ENCODE measurements at places on chromosomes 3 and 15.

GRCh38 chr3:136166507-136166906, 29.6 kb downstream of the MSL2 start:
- no peak for DNase-seq

GRCh38 chr15:42065033-42065432, 29.3 kb downstream of the PLA2G4D start:
- peak; percentile 21 for DNase-seq

DNA sequence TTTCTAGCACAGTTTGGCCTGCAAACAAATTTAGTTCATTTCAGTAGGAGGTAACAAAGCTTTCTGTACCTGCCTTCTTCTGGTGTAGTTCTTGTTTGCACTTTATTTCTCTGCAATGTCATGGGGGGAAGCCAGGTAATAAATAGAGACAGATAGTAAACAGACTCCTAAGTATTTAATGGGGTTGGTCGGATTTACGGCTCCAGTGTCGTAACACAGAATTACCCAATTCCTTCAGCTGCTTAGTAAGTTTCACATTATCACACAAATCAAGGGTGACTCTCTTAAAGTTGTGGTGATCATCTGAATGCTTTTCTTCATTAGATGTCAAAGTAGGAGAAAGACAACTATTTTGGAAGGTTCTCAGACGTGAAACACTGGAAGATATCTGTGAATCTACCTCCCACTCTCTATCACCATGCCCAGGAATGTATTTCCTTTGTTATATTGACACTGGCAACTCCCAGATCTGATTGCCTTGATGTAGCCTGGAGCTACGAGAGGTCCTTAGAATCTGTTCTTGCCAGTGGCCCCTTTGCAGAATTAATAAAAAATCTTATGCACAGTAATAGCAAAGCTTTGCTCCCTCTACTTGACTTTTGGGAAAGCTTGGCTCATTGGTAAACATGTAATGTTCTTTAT, 25.0 kb upstream of the TMC3 start:
- no peak for DNase-seq

- no peak for DNase-seq
Observed at GRCh38 chr3:77780278-77780996, 740.5 kb downstream of the ROBO2 start.

DNA sequence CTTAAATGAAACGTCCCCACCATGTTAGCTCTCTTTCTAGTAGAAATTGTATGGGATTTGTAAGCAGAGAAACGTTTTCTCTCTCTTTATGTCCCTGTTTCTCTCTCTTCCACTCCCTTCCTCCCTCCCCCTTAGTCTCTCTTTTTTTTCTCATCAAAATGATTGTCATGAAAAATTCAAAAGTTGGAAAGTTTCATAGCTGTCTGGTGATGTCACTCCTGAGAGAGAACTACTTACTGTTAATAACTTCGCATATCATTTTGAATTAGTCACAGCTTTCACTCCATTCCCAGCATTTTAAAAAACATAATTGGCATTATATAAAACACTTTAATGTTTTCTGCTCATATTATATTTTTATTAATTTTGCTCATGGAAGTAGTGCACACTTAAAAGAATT, 331.1 kb downstream of the C3orf38 start:
- no peak for DNase-seq

- no peak for DNase-seq
Observed at GRCh38 chr3:143875546-143875945, 27.3 kb upstream of the SLC9A9 start.

DNA sequence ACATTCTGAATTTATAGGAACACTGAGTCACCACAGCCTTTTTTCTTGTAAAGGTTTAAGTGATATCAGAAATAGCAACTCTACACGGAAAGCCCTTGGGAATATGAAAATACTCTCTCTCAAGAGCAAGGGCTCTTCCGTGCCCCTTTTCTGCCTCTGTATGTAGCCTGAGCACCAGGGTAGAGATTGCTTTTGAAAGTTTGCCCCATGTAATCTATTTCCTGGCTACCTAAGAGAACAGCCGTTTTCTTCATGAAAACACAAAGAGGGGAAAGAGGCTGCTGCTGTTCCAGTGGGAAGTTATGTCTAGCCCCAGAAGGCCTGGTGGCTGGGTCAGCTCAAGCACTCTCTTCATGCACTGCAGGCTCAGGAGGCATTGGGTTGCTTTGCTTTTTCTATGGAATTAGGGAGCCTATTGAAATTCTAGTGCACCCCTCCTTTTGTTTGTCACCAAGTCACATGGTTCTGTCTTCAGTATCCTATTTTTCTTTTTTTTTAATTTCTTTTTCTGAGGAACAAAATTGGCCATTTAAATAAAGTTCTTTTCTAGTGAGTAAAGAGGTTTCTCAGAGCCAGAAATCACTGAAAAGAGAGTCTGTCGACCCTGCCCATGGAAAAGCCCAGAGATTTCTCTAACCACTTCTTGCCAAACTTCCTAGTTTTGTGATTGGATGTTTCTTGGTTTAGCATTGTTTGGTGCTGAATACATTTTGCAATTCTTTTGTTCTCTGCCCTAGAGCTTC, 39.5 kb downstream of the TIGIT start:
- no peak for DNase-seq

DNA sequence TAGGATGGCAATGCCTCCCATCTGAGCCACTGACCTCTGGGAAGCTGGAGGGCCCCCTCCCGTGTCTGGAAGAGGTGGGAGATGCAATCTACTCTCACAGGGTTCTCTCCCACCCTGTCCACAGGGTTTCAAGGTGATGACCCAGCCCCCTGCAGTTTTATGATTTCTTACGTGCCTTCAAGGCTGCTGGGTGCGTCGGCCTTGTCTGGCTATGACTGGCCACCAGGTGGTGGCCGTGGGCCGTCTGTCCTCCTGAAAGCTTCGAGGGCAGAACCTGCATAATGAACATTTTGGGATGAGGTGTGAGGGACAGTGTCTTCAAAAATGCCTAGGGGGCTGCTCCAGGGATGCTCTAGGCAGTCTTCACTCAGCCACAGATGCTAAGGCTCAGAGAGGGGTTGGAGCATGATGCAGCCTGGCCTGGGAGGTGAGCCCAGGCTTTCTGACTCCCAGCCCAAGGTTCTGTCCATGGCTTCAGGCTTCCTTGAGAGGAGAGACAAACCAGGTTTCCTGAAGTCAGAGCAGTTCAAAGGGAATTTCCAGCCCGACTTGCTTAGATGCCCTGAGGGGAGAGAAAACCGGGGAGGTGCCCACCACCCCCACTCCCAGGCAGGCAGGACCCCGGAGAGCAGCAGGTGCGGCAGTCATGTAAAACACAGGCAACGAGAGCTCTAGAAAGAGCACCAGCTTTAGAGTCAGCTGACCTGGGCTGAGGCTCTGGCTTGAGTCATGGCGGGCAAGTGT, 18.7 kb downstream of the ISG20 start:
- peak; percentile 29 for DNase-seq

DNA sequence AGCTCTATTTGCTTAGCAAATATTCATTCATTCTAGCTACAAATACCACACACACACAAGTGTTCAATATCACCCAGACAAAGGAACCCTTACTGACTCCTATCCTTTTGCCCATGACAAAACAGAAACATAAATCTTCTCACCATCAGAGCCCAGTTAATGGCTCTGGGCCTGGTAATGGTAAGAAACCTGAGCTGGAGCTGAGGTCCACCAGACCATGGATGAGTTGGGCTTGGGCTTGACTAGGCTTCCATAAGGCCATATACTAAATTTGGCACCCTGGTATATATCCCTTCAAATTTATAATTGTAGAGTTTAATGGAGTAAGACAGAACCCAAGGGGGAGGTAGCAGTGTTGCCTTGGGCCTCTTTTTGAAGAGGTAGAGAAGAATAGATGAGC, 29.4 kb downstream of the GPR176 start:
- DNase-seq = no peak

GRCh38 chr3:140068494-140069017, 133.6 kb downstream of the CLSTN2 start:
- DNase-seq = no peak

DNA sequence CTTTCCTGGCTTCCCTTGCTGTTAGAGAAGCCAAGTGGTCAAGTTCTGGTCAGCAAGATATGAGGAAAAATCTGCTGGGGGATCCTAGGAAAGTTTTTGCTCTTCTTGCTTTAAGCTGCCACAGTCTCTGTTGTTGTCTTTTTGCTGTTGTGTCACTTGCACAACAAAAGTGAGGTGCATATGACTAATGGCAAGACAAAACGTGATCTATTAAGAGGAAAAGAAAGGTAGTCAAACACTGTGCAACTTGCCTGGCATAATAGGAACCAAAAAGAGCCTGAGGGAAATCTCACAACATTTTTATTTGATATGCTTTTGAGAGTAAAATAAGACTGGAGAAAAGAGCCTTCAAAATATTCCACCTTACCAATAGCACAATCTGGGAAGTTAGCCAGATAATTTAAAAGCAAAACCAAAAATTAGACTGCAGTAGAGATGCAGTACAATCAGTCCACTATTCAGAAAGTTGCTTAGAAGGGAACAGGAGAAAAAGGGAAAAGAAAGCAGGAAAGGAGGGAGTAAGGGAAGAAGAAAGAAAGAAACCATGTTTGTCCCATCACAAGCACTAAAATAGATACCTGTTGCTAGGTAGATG, 110.0 kb upstream of the SLC4A7 start:
- DNase-seq = no peak

DNA sequence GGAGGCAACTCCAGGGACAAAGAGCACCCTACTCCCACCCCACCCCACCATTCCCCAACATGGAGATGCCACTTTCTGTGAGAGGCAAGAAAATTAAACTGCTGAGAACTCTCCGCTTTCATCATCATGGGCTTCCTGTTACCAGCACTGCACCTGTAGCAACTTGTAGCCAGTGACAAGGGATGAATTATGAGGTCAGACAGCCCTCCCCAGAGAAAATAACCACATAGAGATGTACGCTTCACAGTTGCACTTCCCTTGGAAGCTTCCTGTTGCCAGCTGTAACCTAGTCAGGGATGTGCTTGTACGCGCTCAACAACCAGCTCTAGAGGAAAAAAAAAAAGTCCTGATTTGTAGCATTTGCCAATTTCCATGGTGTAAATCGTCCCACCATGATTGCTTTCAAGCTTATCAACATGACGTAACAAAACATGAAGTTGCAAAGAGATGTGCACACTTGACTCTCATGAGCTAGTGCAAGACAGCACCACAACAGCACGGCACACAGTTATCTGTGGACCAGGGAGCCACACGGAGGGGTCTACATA, 145.4 kb downstream of the RAB11A start:
- no peak for DNase-seq

DNA sequence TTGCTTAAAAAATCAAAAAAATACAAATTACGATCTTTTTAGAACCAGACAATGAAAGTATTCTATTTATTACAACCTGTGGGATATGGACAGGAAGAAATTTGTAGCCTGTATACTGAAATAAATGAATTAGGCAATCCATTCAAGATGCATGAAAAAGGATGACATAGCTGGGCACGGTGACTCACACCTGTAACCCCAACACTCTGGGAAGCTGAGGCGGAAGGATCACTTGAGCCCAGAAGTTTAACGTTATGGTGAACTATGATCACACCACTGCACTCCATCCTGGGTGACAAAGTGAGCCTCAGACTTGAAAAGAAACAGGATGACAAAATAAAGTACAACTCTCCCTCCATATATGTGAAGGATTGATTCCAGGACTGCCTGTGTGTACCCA, 74.1 kb downstream of the MSL2 start:
- DNase-seq = no peak

- DNase-seq = no peak
Observed at GRCh38 chr3:144141496-144141895, 169.9 kb downstream of the DIPK2A start.

GRCh38 chr3:25728101-25728500, 55.1 kb downstream of the NGLY1 start:
- DNase-seq = no peak

DNA sequence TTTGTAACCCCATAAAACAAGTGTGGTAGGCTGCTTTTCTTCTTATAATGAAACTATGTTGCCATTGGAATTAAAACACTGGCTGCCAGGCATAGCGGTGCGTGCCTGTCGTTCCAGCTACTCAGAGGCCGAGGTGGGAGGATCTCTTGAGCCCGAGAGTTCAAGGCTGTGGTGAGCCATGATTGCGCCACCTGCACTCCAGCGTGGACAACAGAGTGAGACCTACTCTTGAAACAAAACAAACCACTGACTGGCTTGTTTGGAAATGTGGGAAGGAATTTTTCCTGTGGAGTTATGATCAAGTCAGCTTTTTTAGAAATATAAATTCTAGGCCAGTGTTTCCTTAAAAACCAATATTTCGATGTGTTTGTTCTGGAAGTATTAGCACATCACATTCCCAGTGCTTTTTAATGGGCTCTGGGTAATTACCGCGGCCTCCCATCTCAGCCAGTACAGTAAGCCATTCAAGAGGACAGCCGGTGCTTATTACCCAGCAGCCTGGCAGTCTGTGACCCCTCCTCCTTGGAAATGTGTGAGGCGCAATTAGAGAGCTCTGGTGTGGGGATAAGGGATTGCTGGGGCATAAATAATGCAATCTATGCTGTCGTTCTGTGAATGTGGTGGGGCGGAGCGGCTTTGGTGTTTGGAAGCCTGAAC, 58.3 kb upstream of the TRAK1 start:
- peak; percentile 24 for DNase-seq

DNA sequence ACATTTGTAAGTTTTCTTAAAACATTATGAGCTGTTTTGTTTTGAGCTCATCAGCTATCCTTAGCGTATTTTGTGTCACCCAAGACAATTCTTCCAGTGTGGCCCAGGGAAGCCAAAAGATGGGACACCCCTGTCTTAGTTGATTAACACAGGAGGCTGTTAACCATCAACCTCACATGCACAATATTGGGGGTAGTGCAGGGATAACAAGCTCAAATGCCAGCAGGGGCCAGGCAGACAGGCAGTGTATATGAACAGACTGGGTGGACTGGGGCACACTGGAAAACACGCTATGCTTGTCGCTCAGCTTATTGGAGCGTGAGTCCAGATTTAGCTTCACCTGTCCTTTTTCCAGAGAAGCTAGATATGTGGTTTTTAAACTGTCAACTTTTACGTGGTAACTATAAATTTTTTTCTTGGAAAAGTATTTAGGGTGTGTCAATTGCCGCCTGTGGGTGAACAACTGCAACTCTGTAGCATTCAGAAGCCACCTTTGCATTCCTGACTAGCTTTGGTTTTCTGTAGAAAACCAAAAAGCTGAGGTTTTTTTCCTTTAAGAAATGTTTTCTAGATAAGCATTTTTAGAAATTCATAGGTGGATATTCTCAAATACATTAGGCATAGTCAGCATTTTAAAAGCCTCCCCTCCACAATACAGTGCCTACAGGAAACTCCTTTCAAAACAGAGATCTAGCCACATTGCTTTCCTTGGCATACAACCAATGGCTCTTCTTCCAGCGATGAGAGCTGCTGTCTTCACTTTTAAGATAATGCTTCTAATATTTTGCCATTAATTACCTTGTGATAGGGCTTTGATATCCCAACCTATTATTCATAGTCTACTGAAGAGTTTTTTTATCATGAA, 14.6 kb downstream of the PSMD6 start:
- DNase-seq = no peak

DNA sequence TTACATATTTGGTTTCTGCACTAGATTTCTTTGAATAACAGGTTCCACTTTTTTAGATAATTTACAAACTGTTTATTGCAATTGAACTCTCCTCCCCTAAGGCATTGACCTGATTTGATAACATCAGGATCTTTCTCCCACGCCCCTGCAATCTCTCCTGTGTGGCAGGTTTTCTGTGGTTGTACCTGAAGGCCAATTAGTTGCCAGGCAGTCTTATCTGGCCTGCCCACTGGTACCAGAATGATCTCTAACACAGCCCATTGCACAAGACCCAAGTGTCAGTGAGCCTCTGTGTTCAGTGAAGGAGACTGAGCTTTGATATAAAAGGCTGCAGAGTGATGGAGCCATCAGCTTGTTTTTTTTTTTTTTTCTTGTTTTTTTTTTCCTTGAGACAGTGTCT, 3.3 kb downstream of the ACAD9 start:
- no peak for DNase-seq

All from substantia nigra (tissue), 51 donors.